ENCODE measurements at places on chromosomes 12 and 14.

GRCh38 chr12:108122644-108123043 lies 6.4 kb upstream of the WSCD2 start:
- DNase-seq, result no peak

- DNase-seq, result no peak
Observed at GRCh38 chr14:33349871-33350270, 411.2 kb downstream of the NPAS3 start.

GRCh38 chr12:52579468-52580465 lies 6.1 kb upstream of the KRT74 start:
- DNase-seq, result no peak

GRCh38 chr12:100481021-100481420 lies 7.4 kb downstream of the NR1H4 start:
- no peak for DNase-seq

GRCh38 chr12:817941-818600 lies 65.7 kb downstream of the WNK1 start:
- DNase-seq, result no peak

Measured in stimulated activated CD8-positive, alpha-beta memory T cell treated with anti-CD3 and anti-CD28 coated beads, Interleukin-7, amount 100 ng/mL, for 1 hour (primary cell).